ENCODE measurements at places on chromosomes 7 and 10.

GRCh38 chr10:30412901-30413300 is 21.1 kb upstream of the MAP3K8 start:
- DNase-seq, result no peak

DNA sequence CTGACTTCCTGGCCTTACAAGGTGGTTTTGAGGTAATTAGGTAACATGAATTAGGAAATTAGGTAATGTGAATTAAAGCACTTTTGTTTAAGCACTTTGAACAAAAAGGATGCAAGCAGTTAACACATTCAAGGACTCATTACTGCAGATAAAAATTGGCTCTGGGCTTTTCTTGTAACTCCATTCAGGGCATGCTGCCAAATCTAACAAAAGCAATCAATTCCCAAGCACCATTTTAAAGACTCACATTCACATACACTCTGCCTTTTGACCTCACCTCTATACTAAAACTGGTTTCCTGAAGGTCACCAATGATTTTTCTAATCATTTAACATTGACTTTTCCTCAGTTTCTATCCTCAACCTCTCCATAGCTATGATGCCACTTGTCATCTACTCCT is 251.2 kb upstream of the RHOBTB1 start:
- no peak for DNase-seq

GRCh38 chr7:140506788-140507464 is 27.6 kb upstream of the MKRN1 start:
- DNase-seq, result peak; percentile 8

- no peak for DNase-seq
Measured at GRCh38 chr7:147798001-147798400, 792.6 kb upstream of the C7orf33 start.

DNA sequence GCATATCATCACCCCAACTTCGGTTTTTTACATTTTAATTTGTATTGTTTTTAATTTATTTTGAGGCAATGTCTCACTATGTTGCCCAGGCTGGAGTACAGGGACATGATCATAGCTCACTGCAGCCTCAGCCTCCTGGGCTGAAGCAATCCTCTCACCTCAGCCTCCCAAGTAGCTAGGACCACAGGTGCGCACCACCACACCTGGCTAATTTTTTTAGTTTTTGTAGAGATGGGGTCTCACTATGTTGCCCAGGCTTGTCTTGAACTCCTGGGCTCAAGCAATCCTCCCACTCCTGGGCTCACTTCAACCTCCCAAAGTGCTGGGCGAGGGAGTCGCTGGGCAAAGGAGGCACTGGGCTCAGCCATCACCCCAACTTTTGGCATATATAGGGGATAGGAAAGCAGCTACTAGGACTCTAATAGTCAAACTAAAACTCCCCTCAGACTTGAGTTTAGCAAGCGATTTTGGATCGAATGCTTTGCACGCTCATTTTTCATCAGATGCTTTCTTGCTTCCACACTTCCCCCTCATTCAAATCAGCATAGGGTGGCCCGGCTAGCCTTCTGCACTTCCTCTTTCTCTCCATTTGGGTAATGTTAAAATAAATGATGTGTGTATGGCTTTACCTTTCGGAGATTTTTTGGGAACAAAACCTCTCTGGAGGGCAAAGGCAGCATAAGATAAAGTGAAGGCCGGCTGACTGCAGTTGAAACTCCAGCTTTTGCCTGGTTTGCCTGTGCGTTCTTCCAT is 20.8 kb upstream of the NMT2 start:
- DNase-seq, result no peak

- DNase-seq, result no peak
Measured at GRCh38 chr10:23421397-23421796, 17.5 kb upstream of the OTUD1 start.

- no peak for DNase-seq
Measured at GRCh38 chr7:134676743-134677142, 30.1 kb downstream of the BPGM start.

DNA sequence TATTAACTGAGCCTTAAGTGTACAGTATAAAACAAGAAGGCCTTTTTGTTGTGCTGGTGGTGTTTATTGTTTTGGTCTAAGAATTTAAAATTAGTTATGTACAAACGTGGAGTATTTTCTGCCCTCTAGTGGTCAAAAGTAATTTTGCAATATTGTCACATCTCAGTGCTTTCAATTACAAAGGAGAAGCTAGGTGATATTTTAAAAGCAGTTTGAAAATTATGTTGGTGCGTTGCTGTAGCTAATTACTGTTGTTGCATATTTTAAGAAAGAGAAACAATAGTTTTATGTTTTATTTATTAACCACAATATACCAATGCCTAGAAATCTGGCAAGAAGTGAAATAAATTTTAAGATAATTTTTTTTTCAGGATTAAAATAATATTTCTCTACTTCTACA is 11.4 kb downstream of the NPVF start:
- peak; percentile 84 for DNase-seq

DNA sequence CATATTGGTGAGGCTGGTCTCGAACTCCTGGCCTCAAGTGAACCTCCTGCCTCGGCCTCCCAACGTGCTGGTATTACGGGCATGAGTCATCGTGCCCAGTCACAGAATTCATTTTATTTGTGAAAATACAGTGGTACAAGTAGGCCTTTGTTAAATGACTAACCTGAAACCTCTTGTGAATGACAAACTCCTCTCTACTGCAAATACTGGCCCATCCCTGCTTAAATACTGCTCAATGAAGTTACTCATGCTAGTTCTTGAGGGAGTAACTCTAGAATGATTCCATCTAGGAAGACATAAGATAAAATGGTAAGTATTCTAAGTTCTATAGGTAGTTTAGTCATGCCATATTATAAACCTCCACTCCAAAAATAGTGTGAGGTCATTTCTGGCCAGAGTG is 80.7 kb downstream of the UBE2H start:
- no peak for DNase-seq

DNA sequence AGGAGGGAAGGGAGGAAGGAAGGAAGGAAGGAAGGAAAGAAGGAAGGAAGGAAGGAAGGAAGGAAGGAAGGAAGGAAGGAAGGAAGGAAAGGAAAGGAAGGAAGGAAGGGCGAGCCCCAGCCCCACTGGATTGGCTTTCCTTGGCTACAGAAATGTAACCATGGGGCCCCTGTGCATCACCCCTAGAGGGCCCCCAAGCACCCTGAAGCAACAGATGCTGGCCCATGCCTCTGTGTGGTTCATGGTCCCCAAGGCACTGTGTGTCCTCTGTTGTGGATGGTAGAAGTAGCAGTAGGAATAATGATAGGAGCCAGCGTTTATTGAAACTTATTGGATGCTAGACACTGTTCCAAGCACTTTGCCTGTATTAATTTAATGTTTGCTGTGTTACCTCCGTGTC is 116.6 kb upstream of the MACROH2A2 start:
- DNase-seq, result no peak

- no peak for DNase-seq
Measured at GRCh38 chr10:122419876-122420623, 34.4 kb upstream of the ARMS2 start.

- no peak for DNase-seq
Measured at GRCh38 chr10:26621243-26621888, 76.1 kb upstream of the PDSS1 start.

- peak; percentile 77 for DNase-seq
Measured at GRCh38 chr10:96513698-96514561, at the start of gene TLL2. TSS of gene TLL2 (minus strand) at chr10:96513926. CDS start at chr10:96513685, 241 bp downstream.

- DNase-seq, result no peak
Measured at GRCh38 chr10:36683421-36683820, 442.0 kb upstream of the ANKRD30A start.

DNA sequence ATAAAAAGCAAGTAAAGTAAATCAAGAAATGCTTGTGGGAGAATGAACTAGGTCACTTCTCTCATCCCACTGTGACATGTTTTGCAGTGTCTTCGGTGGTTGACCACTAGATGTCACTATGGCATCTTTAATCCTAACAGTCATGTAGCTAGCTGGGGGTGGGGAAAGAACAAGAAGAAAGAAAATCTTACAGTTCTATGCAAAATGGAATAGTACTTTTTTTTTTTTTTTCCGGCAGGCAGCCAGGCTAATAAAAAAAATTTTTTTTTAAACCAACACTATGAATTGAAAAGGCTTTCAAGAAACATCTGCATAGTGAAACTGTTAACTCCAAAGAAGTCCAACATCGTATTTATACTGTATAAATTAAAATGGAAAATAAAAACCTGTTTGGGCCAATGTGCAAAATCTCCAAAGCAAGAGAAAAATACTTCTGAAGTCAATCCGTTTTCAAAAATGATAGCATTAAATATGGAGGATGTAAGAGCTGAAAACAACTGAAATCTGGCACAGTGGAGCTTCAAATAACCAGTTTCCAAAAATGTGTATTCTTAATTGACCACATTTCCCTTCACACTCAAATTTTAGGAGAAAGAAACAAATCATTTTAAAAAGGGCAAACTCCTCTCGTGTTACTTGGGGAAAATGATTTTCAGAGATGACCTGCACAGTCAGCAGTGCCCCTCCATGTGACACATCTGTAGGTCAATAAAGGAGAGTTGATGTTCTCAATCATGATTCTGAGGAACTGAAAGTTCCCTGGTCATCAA is 38.5 kb downstream of the CDK1 start:
- peak; percentile 82 for DNase-seq

DNA sequence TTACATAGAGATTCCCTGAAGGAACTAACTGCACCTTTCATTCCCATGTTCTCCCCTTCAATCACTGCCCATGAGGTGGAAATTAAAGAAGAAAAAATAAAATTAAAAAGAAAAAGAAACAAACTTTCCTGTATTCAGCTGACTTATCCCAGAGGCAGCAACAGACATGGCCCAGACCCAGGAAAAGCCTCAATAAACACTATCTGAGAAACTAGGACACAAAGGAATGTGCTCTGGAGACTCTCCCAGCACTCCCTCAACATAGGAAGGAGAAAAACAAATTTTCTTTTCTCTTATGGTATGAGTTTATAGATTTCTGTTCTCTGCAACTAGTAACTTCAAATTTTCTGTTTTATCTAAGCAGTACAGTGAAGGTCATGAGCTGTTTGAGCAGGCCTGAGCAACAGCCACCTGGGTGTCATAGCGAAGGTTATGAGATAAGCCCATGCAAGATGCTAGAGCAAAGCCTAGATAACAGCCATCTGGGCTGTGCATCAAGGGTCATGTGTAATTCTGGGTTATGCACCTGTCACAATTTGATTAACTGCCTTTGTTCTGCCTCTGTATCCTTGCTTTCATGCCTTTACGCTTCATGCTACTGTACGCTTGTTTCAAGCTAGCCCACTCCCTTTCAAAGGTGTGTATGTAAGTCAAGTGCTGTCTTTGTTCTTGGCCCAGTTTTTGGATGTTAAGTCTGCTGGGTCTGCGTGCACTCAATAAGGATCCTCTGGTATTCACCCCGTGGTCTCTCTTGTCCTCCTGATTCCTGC is 11.0 kb upstream of the OR6B1 start:
- no peak for DNase-seq

GRCh38 chr10:77925795-77926565 is 575 bp downstream of the DLG5 start:
- DNase-seq, result peak; percentile 68

DNA sequence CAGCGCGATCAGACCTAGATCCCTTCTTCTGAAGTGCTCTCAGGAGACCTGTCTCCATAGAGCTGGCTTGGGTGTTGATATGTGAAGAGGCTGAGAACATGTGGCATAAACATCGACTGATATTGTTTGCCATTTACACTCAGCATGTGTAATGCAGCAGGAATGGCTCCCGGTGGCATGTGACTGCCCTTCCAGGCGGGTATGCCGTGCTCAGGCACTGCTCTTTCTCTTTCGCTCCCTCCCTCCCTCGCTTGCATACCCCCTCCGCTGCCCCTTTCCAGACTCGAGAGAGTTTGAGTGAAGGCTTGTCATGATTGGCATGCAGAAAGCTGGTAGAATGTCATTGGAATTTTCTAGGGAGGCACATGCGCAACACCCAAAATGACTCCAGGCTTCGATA is 107.3 kb upstream of the PDCD4 start:
- DNase-seq, result no peak

DNA sequence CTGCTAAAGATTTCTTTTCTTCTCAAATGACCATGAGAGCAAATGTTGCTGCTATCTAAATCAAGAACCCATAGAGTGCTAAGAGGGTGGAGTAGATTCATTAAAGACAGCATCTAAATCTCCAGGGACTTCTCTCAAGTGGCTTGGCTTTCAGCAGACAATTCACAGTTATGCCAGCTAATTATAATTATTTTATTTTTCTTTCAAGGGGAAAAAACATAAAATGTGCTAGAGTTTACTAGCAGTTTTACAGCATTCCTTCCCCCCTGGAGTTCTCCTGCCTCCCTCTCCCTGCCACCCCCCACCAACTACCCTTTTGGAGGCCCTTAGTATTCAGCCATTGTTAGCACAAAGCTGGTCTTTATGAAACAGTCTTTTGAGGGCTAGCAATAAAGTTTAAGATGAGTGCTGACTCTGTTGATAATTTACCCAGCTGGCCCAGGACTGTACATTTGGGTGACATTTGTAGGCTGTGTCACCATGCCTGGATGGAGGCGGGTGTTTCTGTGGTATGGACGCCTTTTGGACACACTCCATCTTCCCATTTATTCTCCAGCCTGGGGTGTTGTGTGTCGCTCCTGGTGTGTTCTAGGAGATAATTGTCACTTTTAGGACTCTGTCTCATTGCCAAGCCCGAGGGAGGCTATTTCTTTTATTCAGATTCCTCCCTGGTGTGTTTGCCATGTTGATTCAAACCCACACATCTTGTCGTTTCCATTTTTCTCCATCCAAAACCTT is 160.2 kb downstream of the CREB5 start:
- DNase-seq, result no peak

DNA sequence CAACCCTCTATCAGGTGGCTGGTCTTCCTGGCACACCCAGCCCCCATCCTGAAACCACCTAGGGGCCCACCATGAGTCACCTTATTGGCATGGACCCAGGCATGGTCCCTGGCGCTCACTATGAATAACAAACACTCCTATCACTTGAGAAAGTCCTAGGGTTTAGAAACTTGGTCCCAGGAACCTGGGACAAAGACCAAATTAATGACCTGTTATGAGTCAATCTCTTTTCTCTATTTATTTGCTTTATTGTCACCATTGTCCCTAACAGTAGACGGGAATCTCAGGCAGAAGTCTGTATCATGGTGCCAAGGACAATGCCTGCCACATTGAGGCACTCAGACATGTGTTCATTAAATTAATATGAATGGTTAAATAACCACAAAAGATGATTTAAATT is 599.6 kb upstream of the C7orf33 start:
- DNase-seq, result no peak

DNA sequence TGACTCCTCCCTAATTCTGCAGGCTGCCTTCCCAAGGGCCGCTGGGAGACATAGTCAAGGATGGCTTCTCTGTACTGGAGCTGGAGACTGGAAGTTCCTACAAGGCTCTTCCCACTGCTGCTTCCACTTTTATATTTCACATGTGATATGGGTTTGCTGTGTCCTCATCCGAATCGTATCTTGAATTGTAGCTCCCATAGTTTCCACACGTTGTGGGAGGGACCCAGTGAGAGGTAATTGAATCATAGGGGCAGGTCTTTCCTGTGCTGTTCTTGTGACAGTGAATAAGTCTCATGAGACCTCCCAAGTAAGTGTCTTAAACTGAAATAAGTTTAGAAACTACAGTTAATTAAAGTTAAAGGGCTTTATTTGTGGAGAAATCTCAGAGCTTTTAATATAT is 47.0 kb upstream of the BICC1 start:
- DNase-seq, result no peak
